ENCODE measurements at places on chromosomes 6 and 20. TPM values are rescaled to one million over a fixed set of nuclear protein-coding genes. Genes with fewer than 3 reads are reported as not detected.

- DNase-seq = no peak
Measured at GRCh38 chr6:84151669-84152068, 75.8 kb downstream of the CEP162 start.

GRCh38 chr20:17531665-17532025 is 466 bp upstream of the BFSP1 start:
- DNase-seq = no peak

Gene GNAS
- total RNA-seq = 422 TPM

Gene ADGRF1
- total RNA-seq = 0.22 TPM

DNA sequence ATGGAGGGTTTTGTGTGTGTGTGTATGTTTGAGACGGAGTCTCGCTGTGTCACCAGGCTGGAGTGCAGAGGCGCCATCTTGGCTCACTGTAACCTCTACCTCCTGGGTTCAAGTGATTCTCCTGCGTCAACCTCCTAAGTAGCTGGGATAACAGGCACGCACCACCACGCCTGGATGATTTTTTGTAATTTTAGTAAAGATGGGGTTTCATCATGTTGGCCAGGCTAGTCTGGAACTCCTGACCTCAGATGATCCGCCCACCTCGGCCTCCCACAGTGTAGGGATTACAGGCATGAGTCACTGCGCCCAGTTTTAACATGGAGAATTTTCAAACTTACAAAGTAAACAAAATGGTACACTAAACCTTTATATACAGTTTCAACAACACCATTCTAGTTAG is 22.8 kb downstream of the AMD1 start:
- DNase-seq = no peak

DNA sequence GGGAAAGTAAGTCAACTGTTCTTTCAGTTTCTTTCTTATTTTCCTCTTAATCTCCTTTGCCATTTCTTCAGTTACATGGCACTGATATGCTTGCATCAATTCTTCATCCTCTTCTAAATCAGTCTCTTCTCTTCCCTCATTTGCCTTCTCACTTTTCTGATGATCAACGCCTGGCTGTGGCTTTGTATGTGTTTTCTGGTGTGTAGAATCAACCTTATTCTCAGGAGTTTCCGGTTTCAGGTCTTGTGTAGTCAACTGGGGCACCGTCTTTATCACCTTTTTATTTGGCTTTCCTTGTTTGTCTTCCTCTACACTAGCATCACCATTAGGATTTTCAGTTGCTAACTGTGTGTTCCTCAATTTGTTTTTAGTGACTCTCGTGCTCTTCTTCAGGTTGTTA is 31.6 kb downstream of the AHI1 start:
- DNase-seq = no peak

Gene TRIM40
- not detected for total RNA-seq

- no peak for DNase-seq
Measured at GRCh38 chr6:92989656-92990055, 429.7 kb downstream of the EPHA7 start.

- no peak for DNase-seq
Measured at GRCh38 chr20:23397961-23398360, 23.3 kb downstream of the NAPB start.

DNA sequence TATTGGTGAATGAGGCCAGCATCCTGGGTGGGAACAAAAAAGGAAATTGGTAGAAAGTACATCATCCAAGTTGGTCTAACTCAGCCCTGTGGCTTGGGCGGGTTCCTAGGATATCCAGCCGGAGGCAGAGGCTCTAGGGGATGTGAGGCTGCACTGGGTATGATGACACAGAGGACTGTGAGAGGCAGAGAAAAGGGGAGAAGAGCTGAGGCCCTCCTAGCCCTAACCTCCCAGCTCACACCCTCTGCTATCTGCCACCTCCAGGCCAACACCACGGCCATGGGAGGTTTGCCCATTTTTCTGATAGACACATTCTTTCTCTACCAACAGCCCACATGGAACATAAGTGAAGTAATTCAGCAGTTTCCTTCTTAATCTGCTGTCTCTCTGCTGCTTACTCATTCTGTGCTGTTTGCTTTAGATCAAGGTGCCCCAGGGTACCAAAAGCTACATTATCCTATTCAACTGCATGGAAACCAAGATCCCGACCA is 284.4 kb downstream of the ESR1 start:
- DNase-seq = no peak
